ENCODE measurements at places on chromosomes 11 and 22.

- DNase-seq = no peak
These were observed 99.8 kb downstream of the PKNOX2 start for GRCh38 chr11:125264100-125265022.

- no peak for DNase-seq
These were observed 53.4 kb downstream of the CD44 start for GRCh38 chr11:35192347-35192746.

GRCh38 chr11:2190657-2191471 lies 19.2 kb upstream of the TH start:
- peak; percentile 60 for DNase-seq

DNA sequence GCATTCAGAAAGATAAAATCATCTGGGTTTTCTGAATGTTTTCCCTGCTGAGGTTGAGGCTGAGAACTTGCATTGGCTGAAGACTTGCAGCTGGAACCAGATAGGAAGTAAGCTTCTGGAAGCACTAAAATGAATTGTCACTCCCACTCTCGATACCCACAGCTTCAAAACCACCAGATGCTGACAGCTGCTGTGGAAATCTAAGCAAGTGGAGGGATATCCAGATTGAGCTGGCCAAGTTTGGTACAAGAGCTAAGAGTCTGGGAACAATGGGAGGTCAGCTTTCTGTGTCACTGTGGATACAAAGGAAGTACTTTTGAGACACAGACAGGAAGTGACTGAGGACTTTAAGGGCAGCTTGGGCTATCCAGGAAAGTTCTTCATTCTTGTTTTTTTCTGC lies 51.3 kb upstream of the CD44 start:
- peak; percentile 90 for DNase-seq

DNA sequence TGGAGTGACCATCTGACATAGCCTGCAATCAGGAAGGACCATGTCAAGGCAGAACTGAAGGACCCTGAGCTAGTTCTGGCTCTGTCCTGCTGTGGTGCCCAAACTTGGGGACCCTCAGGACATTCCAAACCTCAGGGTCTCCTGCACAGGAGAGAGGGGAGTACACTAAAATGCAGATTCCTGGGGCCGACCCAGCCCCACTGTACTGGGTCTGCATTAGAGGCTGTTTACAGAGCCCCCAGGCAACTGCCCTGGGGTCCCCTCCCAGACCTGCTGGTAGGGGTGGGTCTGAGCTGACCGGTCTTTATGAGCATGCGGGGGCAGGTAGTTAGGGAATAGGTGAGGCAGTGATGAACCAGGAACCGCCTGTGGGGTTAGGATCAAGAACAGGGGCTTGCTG lies 6.8 kb downstream of the TRPM5 start:
- DNase-seq = no peak

GRCh38 chr22:39431821-39432251 lies 25.0 kb upstream of the MGAT3 start:
- DNase-seq = no peak

DNA sequence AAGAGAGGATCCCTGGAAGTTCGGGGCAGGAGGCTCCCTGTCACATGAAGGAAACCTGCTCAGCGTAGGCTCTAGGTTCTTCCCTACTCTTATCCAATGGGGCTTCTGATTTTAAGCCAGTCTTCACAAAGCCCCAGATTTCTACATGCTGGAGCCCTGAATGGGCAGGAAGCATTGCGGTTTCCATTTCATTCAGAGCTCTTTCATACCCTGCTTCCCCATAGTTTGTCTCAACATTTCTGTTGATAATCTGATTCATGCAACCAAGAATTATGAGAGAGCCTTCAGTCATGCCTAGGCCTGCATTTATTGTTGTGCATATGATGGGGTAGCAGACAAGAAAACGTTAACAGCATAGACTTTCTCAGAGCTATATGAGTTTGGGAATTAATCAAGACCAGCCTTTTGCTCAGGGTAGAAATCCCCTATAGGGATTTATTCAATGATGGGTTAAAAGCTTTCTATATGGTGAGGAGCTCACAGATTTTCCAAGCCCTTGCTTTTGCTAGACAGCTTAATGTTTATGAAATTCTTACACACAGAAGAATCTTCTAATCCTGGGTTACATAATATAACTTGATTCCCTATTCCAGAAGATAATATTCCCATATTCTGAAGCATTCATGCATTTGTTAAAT lies 15.9 kb downstream of the OR51B4 start:
- peak; percentile 81 for DNase-seq
